ENCODE measurements at places on chromosomes 11 and 22.
A peak's percentile ranks its signal among the peaks of the same experiment; 100 is the strongest.

- DNase-seq: no peak
These were observed 324.6 kb downstream of the CADM1 start for GRCh38 chr11:115179636-115180035.

- peak; percentile 11 for DNase-seq
These were observed 44.5 kb downstream of the SLCO2B1 start for GRCh38 chr11:75195167-75195962.

DNA sequence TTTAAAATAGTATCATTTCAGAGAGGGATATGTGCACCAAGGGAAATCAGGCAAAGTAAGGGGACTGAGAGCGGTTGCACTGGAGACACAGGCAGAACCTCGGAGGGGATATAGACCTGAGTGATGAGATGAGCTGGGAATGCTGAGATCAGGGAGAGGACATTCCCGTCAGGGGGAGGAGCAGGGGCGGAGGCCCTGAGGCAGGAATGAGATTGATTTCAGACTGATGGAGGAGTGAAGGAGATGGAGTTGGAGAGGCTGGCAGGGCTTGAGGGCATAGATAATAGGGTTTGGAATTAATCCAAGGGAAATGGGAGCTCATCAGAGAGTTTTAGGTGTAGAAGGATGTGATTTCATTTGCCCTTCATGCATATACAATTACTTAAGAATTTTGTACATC is 13.2 kb downstream of the CD6 start:
- no peak for DNase-seq

- no peak for DNase-seq
These were observed 110.7 kb upstream of the VPREB1 start for GRCh38 chr22:22133910-22134309.

GRCh38 chr11:60944490-60945294 is 7.3 kb downstream of the SLC15A3 start:
- DNase-seq: no peak

- no peak for DNase-seq
These were observed 6.2 kb downstream of the MRGPRD start for GRCh38 chr11:68974421-68975194.

GRCh38 chr22:38418589-38418988 is 36.4 kb downstream of the KCNJ4 start:
- no peak for DNase-seq

- DNase-seq: no peak
These were observed 1.7 kb downstream of the TYMP start for GRCh38 chr22:50527921-50528681.

DNA sequence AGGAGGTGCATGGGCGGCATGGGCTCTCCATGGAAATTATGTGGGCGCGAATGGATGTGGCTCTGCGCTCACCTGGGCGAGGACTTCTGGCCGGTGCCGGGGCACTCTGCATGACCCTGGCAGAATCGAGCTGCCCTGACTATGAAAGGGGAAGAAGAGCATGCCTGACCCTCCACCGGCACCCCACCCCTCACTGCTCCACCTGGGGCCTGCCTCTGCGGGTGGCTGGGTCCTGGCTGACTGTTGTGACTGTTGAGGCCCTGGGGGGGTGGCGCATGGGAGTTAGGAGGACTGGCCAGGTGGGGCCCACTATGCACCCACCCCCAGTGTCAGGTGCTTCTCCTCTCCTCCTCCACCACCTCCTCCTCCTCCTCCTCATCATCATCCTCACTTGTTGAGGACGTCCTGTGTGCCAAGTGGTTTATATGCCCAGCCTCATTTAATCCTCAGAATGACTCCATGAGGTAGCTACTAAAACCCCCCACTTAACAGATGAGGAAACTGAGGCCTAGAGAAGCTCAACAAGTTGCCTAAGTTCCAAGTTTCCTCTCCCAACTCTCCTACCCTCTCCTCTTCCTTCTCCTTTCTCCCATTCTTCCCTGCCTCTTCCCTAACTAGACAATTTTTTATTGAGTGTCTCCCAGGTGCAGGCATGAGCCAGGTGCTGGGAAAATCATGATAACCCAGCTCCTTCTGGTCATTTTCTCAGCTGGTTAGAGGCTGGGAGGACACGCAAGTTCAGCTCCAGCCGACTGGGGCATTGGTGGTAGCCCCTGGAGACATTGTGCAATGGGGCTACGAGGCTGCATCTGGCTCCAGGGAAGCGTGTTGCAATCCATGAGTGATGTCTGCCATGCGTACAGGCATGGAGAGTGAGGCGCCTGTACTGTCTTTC is 2.3 kb downstream of the MYEOV start:
- no peak for DNase-seq

GRCh38 chr11:129947474-129947873 is 52.1 kb upstream of the NFRKB start:
- DNase-seq: no peak

DNA sequence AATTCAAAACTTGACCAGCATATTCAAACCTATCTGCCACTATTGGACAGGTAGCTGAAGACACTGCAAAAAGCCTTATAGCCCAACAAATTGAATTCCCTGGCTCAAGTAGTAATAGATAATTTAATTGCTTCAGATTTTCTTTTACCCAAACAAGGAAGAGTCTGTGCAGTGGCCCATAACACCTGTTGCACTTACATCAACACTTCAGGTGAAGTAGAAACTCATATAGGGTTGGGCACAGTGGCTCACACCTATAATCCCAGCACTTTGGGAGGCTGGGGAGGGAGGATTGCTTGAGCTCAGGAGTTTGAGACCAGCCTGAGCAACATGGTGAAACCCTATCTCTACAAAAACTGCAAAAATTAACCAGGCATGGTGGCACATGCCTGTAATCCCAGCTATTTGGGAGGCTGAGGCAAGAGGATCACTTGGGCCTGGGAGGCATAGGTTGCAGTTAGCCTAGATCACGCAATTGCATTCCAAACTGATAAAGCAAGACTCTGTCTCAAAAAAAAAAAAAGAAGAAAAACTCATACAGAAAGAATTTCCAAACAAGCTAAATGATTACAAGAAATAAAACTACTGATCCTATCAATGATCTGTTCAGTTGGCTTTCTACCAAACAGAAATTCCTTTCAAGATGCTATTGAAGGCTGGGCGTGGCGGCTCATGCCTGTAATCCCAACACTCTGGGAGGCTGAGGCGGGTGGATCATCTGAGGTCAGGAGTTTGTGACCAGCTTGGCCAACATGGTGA is 9.5 kb downstream of the FOLR3 start:
- DNase-seq: no peak

GRCh38 chr22:27518531-27519340 is 282.8 kb downstream of the MN1 start:
- no peak for DNase-seq

DNA sequence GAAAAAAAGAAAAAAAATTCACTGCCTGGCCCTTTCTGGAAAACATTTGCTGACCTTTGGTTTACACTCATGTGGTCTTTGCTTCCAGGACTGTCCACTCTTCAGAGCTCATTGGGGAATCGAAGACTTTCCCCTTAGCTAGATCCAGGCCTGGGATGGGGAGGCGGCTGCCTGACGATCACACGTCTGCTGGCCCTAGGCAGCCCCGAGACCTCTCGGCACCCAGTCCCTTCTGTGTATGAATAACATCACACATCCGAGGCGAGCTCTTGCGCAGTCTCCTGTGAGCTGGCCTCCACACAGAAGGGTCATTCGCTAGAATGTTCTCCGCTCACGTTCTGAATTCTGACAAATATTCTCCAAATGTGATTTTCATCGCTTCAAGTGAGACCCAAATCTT is 25.7 kb upstream of the GAL start:
- no peak for DNase-seq

GRCh38 chr22:38638216-38638615 is 18.0 kb downstream of the FAM227A start:
- DNase-seq: no peak

GRCh38 chr11:73323464-73323863 is 15.4 kb downstream of the ARHGEF17 start:
- no peak for DNase-seq

DNA sequence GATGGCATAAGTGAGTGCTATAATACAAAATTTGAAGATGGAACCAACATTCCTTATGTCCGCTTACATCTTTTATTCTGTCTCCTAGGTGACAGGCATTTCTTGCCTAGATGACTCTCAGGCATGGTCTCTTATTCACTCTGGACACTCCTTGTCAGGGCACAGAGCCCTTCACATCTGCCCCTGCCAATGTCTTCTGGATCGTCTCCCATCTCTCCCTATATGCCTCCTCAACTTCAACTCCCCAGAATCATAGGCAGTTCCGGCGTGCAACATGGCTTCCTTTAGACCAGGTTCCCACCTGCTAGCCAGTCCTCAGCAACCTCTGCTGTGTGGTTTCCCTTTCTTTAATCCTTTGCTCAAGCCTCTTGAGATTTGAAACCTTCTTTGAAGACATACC is 300.9 kb downstream of the TENM4 start:
- DNase-seq: no peak

DNA sequence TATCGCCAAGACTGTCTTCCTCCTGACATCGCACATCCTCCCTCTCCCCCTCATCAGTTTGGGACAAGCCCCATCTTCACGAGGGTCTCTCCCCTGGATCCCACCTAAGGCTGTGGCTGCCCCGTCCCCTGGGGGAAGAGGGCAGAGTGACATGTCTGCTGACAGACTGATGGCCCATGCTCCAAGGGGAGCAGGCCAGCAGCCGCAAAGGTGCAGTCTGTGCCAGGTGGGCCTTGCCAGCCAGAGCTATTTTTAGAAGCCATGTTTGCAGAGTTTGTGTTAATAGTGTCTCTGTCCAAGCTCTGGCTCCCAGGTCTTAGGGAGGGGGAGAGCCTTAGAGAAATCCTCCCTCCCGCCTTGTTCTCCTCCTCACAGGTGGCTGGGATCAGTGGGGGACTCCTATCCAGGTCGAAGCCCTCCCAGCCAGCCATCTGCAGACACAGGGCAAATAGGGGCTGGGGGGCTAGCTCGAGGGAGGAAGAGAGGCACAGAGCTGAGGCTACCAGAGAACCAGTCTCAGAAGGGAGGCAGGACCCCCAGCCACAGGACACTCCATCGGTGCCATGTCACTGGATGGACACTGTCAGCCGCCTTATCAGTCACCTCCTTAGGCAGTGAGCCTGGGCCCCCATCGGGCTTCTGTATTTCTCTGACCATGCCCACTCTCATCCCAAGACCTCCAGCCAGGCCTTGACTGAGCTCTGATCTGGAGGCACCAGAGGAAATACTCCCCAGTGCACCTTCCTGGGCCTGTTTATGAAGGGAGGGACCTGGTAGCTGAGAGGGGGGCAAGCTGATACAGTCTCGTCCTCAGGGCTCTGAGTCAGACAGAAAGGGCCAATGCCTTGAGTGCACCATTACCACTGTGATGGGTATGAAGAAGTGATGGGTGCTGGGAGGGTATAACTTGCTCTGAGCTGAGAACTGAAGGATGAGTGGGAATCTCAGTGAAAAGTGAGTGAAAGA is 49.3 kb downstream of the CHRDL2 start:
- DNase-seq: peak; percentile 13

DNA sequence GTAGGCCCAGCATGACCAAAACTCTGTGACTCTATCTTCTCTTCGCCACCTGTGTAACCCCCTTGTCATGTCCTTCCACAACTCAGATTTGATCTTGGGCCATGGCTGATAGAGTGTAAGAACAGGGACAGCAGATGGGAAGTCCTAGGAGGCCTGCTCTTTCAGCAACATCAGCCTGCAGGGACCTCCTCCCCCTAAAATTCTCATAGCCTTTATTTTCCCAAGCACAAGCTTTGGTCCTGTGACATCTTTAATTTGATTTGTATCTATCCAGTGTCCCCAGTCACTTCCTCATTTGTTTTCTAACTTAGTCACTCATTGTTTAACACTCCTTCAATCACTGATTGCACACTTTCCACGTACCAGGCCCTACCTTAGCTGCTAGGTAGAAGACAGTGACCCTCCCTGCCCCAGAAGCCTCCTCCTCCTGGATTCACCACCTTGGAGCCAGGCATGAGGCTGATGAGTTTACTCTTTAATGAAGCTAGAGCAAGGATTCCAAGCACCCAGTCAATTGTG is 5.3 kb downstream of the UBQLN3 start:
- DNase-seq: no peak

DNA sequence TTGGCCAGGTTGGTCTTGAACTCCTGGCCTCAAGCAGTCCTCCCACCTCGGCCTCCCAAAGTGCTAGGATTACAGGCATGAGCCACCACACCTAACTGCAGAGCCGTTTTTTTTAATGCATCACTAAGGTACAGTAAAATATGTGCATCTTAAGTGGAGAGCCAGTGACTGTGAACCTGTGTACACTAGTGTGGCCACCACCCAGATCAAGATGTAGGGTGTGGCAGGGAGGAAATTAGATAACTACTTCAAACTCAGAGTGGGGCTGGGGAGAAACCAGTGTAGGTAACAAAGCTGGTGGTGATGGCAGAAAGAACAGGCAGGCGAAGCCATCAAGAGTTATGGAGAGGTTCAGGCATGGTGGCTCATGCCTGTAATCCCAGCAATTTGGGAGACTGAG is 14.4 kb downstream of the SNAP29 start:
- DNase-seq: no peak

DNA sequence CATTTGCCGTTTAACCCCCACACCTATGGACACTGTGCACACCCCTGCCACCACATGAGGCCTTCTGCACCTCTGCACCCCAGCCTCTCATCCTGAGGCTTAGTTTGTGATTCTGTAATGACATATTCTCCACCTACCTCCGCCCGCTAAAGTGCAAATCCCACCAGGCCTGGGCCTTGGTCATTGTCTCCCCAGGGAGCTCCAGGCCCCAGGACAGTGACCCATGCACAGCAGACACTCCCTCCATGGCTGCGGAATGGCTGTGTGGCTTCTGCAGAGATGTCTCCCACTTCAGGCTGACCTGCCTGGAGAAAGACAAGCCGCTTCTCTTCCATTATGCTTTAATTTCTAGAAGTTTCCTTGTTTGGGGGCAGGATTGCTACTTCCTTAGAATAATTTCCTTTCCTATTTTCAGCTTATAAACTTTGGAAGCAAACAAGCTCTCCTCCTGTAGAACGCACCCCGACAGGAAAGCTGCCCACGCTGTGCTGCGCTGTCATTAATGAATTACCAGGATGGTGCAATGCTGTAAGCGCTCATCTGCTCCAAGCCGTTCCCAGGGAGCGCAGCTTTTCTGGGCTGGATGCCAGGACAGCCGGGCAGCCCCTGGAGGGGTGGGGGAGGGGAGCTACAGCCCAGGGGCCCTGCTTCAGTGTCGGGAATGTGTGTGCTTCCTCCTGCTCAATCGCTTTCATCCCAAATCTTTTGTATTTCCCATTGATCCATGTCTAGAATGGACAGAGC is 618.0 kb downstream of the BRD1 start:
- DNase-seq: peak; percentile 90

- no peak for DNase-seq
These were observed 1.3 kb upstream of the CLDN25 start for GRCh38 chr11:113778111-113778910.

DNA sequence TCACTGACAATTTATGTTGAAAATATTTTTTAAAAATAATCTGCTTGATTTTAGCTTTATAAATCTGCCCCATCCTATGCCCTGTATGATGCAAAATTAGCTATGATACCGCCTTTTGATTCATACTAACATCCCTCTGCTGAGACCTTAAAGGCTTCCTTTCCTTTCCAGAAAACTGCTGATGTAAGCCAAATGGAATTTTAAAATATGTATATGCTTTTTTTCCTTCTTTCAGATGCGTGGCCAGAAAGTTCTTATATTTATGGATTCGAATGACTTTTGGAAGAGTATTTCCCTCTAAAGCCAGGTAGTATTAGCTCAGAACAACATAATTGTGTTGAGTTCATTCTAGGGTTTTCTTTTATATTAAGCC is 34.5 kb downstream of the SFI1 start:
- DNase-seq: no peak

GRCh38 chr11:97908354-97908753 is 1112.4 kb upstream of the CNTN5 start:
- no peak for DNase-seq

- no peak for DNase-seq
These were observed 212.0 kb downstream of the SWAP70 start for GRCh38 chr11:9875862-9876261.
